Breast epithelium (tissue), 4 donors: ENCODE measurements at places on chromosomes 6 and 20. TPM values are rescaled to one million over a fixed set of nuclear protein-coding genes. Genes with fewer than 3 reads are reported as not detected.

The C20orf204 gene
- total RNA-seq = 1.3 TPM

The CDH4 gene
- total RNA-seq = not detected

The HSPA12B gene
- total RNA-seq = 25.2 TPM

The OSER1 gene
- 59.6 TPM for total RNA-seq

The HMGCLL1 gene
- total RNA-seq = 3.7 TPM

The GDAP1L1 gene
- total RNA-seq = not detected

The DYNLT2 gene
- 2.6 TPM for total RNA-seq

The KHDRBS2 gene
- total RNA-seq = not detected
